ENCODE measurements at places on chromosomes 3 and 15.
A peak's percentile ranks its signal among the peaks of the same experiment; 100 is the strongest.

GRCh38 chr15:50786871-50787270 lies 21.4 kb upstream of the SPPL2A start:
- peak; percentile 32 for DNase-seq

DNA sequence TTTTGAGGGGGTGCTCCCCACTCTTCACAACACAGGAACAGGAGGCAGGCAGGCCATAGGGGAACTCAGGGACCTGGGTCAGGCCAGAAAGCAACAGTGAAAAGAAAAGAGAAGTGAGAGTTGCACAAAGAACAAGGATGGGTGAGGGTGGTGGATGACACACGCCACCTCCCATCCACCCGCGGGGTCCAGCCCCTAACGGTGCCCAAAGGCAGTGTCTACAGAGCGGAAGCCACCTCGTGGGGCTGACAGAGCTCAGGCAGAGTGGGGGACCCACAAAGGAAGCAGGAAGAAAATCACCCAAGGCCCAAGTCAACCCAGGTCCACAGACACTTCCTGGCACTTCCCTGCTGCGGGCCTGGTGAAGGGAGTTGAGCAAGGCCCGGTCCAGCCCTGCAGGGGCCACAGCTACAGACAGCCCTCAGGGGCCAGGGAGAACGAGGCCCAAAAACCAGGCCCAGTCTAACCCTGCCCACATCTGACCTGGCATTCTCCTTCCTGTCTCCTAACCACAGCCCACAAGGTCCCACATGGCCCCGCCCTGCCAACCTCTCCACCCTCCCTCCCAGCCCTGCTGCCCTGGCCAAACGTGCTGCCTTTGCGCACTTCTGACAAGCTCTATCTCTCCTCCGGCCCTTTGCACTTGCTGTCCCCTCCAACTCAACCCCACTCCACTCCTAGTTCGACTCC lies 5.9 kb downstream of the NUP210 start:
- DNase-seq: no peak

- DNase-seq: no peak
Observed at GRCh38 chr3:11467875-11468274, 175.8 kb downstream of the VGLL4 start.

- DNase-seq: no peak
Observed at GRCh38 chr3:197953325-197953724, 3.3 kb downstream of the RPL35A start.

GRCh38 chr3:45253316-45253715 lies 27.2 kb upstream of the TMEM158 start:
- no peak for DNase-seq

- DNase-seq: peak; percentile 58
Observed at GRCh38 chr3:16350597-16351318, 85.7 kb downstream of the OXNAD1 start.

DNA sequence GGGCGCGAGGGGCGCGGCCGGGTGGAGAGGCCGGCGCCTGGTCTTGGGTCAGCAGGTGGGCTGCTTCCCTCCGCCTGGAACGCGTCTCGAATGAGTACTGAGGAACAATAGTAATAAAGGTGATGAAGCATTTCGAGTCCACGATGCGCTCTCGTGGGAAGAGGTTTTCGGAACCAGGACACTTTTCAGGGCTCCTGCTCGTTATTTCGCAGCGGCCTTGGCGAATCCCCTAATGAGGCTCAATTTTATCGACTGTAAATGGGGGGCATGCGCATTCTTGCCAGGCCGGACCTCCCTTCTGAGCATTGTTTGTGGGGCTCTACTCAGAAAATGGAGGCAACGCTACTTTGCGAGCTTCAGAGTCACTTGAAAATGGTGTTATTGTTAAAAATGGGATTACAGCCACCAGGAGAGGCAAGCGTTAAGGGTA lies 1.2 kb downstream of the NR2C2 start:
- no peak for DNase-seq

DNA sequence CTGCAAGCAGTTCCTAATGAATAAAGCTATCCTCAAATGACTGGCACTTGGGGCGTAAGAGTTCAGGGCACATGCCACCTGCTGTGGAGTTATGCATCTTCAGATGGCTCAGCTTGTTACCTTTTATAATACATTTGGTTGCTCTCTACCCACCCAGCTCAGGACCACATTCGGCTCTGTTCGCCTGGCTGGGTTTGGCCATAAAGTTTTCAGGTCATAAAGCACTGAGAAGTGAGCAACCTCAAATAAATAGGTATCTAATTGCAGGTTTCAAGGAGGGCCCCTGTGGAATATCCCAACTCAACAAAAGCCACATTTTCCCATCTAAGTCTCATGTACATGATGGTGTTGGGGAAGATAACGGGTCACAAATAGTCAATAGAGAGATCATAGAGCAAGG lies 727.3 kb downstream of the GRM7 start:
- DNase-seq: no peak

GRCh38 chr15:56243163-56244037 lies at the start of gene RFX7:
Gene RFX7, minus strand, starts transcription at chr15:56243879. Its CDS starts 594 bp downstream, at chr15:56243285.
- peak; percentile 77 for DNase-seq

DNA sequence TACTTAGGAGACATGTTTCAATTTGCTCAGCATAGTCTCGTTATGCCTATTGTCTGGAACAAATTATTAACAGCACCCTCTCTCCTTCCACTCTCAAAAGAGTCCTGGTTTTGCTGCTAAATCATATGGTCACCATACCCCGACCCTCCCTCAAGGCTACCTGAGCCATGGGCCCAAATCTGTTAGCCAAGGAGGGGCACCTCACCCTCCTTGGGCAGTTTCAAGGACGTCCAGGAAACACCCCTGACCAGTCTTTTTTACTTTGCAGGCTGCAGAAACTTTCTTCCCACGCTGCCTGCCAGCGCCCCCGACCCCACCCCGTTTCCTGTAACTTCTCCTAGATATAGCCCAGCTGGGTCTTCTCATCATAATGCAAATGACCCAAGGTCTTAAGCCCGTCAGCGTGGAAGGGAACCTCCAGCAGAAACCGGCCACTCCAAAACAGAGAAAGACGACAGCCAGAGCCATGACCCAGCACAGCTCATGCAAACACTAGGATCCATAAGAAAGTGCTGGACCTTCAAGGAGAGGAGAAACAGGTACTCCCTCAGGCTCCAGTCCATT lies 62.3 kb downstream of the ADCY5 start:
- DNase-seq: no peak

DNA sequence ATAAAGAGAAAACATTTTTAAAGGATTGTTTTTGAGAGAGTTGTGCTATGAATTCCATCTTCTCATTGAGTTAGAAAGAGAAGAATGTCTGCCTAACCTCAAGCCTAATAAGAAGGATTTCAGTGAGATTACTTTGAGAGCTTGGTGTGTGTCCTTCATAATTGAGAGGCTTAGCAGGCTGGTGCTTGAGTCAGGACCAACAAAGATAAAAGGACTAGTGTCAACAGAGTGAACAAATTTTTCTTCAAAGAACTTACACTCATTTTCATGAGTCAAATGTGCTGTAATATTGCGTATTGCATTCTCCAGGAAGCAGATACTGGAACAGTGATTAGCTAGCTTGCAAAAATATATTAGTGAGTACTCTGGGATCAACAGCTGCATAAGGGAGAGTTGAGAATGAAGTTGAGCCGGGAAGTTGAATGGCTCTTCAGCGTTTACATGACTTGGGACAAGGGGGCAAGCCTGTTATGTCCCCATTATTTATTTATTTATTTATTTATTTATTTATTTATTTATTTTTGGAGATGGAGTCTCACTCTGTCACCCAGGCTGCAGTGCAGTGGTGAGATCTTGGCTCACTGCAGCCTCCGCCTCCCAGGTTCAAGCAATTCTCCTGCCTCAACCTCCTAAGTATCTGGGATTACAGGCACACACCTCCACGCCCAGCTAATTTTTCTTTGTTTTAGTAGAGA lies 37.5 kb upstream of the SLITRK3 start:
- DNase-seq: peak; percentile 64

Measured in fibroblast of skin of back (primary cell).